Motor neuron (in vitro differentiated cells): ENCODE measurements at places on chromosomes 2 and 18. TPM values are rescaled to one million over a fixed set of nuclear protein-coding genes. Genes with fewer than 3 reads are reported as not detected.

The CCDC121 gene
- 3.8 and 5.4 TPM in 2 replicates for total RNA-seq

The ADCYAP1 gene
- 8.4 and 14.5 TPM in 2 replicates for total RNA-seq

The RND3 gene
- 102 and 119 TPM in 2 replicates for total RNA-seq

The EFR3B gene
- 15.9 and 17.1 TPM in 2 replicates for total RNA-seq

The AQP4 gene
- total RNA-seq: 0.05 TPM in 2 replicates

The DPP10 gene
- total RNA-seq: 9.0 and 9.3 TPM in 2 replicates

The CIDEA gene
- not detected in 2 replicates for total RNA-seq

The CELF4 gene
- total RNA-seq: 43.4 and 47.4 TPM in 2 replicates

The GFPT1 gene
- total RNA-seq: 43.0 and 45.2 TPM in 2 replicates

GRCh38 chr2:64268330-64269048 lies 124.3 kb upstream of the PELI1 start:
- no peak for ATAC-seq

- no peak for ATAC-seq
Observed at GRCh38 chr2:64168756-64169155, 24.5 kb upstream of the PELI1 start.

GRCh38 chr2:86414996-86415395 lies 26.2 kb upstream of the KDM3A start:
- peak; percentile 67 for ATAC-seq

GRCh38 chr2:109197491-109198418 lies 68.8 kb downstream of the SH3RF3 start:
- ATAC-seq: peak; percentile 17

GRCh38 chr2:10934308-10934978 lies 22.7 kb downstream of the KCNF1 start:
- no peak for ATAC-seq

DNA sequence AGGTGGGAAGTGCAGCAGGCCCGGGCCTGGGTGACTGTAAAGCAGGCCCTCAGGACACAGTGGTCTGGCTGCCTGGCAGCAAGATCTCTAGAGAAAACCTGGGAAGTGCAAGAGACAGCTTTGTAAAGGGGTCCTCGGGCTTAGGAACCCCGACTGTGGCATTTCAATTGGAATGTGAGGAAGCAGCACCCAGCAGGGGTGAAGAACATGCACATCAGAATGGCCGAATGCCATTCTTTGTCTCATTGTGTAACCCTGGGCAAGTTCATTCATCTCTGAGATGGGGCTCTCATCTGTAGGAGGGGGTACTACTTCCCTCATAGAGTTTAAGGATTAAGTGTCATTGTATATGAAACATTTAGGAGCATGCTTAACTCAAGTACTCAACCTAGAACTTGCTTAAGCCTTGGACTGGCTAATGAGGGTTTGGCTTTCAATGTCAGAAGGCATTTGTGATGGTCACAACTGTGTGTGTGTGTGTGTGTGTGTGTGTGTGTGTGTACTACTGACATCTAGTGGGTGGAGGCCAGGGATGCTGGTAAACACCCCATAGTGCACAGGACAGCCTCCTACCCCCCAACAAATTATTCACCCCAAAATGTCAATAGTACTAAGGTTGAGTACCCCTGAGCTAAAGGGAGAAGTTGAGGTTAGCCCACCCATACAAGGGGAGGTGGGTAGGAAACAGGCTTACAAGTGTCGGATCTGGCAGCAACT lies 29.3 kb downstream of the MEX3C start:
- ATAC-seq: no peak

DNA sequence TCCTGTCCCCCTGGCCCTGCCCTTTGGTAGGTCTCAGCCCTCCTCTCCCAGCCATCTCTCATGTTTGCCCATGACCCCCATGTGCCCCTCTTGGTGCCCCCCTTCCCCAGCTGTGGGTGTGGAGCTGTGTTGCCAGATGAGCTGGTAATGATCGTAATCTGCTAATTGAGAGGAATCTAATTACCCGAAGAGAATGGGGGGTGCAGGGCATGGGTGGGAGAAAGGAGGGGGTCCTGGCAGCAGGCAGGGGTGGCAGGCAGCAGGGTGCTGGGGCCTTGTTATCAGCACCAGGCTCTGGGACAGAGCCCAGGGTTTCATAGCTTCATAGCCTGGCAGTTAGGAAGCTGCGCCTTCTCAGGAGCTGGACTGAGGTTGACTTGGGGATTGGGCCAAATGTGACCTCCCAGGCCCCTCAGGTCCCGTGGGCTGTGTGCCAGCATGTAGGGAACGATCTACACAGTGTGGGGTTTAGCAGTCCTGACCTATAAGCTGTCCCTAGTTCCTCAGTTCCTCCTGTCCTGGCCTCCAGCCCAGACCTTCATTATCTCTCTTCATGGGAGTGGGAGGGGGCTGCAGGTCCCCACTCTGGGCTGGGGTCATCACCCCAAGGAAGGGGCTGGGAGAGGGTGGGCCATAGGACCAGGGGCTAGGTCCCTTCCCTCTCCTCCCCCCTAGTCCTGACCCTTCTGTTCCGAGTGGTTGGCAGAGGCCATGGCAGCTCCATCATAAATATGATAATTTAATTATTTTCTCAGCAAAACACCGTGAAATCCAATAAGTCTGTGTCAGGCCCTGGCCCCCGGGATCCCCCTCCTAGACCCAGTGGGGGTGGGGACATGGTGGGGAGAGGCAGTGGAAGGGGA lies 6.5 kb upstream of the ASIC4 start:
- ATAC-seq: no peak

DNA sequence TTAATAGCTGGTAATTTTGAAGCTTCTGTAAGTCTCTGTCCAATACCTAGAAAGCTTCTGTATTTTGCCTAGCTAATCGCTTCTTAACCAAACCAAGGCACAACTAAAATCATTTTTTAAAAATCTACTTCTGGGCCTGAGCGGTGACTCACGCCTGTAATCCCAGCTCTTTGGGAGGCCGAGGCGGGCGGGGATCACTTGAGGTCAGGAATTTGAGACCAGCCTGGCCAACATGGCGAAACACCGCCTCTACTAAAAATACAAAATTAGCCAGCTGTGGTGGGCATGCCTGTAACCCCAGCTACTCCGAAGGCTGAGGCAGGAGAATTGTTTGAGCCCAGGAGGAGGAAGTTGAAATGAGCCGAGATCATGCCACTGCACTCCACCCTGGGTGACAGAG lies 148.6 kb upstream of the FIGN start:
- ATAC-seq: no peak

DNA sequence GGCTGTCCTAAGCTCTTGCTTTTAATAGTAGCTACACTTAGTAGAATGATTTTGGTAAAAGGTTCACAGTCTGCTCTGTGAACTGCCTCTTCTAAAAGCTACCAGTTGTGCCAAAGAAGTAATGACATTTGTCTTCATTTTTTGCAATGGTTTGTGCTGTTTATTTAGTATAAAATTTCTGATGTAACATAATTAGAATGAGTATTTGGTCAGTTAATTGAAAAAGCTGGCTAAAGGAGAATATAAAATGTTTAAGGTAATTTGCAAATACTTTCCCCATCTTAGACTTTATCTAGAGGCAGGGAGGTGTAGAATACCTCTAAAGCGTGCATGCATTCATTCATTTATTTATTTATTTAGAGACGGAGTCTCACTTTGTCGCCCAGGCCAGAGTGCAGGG lies 71.3 kb downstream of the PHLPP1 start:
- ATAC-seq: no peak

GRCh38 chr2:1192121-1192520 lies 221.1 kb upstream of the TPO start:
- no peak for ATAC-seq

DNA sequence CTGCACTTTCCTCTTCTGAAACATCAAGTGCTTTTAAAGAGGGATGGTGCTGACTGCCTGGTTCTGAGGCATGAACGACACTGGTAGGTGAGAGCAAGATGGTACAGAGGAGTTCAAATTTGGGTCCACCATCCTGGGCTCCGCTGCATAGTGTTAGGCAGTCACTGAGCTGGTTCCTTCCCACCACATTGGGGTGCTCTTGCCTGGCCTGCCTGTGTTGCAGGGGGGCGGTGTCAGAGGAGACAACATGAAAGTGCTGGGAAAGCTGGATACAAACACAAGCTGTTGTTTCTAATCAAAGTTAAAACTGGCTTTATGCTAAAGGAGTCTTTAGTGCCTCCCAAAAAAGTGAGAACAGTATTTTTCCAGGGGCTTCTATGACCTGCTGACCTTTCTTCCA lies 258.1 kb downstream of the GBX2 start:
- ATAC-seq: no peak

GRCh38 chr2:235677276-235677788 lies 183.5 kb downstream of the AGAP1 start:
- ATAC-seq: no peak

DNA sequence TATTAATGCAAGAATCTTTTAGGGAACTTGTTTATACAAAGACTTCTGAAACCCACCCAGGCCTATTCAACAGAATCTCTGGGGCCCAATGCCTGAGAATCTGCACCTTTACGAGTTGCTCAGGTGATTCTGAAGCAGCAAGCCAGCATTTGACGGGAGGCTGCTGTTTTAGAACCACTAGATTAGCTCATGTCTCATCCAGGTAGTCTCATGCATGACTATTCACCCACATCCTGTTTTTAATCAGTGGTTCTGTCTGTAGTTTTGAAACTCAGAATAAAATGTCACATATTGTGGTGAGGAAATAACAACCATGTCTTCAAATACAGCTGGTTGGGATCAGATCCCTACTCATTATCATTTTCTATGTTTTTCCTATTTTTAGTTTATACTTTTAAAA lies 39.5 kb downstream of the CYTIP start:
- ATAC-seq: no peak

DNA sequence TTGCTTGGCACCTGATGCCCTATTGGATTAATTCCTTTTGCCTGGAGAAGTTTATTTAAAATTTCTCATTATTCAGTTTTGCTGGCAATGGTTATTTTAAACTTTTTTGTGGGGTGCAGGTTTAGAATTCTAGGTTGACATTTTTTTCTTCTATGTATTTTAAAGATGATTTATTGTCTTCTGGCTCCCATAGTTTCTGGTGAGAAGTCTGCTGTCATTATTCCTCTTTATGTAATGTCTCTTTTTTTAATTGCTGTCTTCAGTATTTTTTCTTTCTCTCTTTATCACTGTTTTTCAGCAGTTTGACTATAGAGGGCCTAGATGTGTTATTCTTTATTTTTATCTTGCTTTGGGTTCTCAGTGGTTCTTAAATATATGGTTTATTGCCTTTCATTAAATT lies 182.2 kb upstream of the STON1 start:
- ATAC-seq: no peak

DNA sequence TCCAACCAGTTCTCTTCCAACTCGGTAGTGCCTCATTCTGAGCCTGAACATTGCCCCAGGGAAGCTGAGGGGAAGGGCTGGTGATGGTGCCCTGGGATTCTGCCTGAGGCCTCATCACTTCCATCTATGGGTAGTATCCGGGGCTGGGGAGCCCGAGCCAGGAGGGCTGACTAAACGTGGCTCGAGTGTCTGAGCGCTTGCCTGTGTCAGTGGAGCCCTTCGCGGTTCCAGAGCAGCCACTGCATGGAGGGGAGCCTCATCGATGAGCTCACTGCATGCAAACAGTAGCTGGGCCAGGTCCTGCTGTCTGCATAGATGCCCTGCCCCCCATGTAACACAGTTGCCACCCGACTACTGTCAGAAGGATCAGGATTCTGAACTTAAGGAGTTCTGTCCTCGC lies 129.3 kb downstream of the GLI2 start:
- ATAC-seq: peak; percentile 51

DNA sequence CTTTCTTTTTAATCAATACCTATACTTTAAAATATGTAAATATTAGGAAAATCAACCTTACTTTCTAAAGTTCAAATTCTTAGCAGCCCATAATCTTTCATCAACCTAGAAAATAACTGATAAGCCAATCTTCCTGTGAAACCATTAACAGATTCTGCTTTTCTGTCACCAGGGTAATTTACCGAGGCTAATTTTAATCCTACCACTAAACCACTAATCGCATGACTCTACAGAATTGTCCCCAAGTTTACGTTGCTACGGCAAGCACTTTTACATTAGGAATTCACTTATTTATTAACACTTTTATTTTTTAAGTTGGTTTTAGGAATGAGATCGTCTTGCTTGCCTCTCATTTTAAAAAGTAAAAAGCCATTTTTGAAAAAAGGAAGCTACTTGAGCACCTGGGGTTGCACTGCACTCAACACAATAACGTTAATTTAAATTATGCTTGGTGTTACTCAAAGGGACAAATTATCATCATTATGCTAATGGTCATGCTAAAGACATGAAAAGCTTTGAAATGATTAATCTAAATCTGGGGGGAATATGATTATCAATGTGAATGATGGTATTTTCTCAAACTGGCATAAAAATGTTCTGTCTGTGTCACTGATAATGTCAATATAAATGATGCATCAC lies 10.2 kb downstream of the ZNF516 start:
- ATAC-seq: no peak

DNA sequence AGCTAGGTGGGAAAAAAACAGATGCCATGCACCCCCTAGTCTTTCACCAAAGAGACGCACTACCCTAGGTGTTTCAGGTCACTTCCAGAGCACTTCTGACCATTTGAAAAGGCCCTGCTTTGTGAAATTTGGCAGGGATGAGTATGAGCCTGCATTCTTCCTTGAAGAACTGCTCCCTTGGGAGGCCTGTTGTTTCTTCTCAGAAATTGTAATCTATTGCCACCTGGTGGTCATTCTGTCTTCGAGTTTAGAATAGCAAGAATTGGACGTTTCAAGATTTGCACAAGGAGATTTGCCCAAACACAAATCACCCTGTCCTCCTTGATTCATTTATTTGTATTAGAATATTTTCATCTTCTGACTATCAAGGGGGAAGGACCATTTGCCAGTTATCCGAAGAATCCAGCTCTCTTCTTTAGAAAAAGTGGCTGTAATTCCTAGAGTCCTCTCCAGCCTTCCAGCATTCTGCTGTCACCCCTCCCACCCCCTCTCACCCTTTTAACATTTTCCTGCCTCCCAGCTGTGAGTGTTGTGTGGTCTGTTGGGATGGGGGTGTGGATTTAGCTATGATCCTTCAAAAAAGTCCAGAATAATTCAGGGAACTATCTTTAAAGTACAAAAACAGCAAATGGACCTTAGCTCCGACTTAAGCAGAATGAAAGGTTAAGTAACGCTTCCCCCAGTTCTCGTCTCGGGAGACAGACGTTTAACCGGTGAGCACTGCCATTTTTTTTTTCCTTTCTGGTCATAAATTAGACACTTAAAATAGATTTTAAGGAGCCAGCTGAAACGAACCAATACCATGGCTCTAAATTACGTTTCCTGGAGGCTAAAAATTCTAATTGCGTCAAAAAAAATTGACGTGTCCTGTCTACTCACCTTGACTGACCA lies 3.7 kb upstream of the GAD1 start:
- peak; percentile 11 for ATAC-seq

GRCh38 chr2:81389203-81389602 lies 1084.7 kb upstream of the LRRTM1 start:
- ATAC-seq: no peak

GRCh38 chr18:61093965-61094364 lies 239.3 kb upstream of the CDH20 start:
- ATAC-seq: no peak
